M059J (cell line): ENCODE measurements at places on chromosomes 2 and 18. TPM values are rescaled to one million over a fixed set of nuclear protein-coding genes. Genes with fewer than 3 reads are reported as not detected.
A peak's percentile ranks its signal among the peaks of the same experiment; 100 is the strongest.

- no peak for DNase-seq
Observed at GRCh38 chr2:137959166-137959565, 5.1 kb upstream of the HNMT start.

GRCh38 chr2:207038299-207038698 lies 99.0 kb downstream of the CPO start:
- no peak for DNase-seq

GRCh38 chr2:217106650-217107014 lies 246.8 kb upstream of the TNP1 start:
- DNase-seq, result peak; percentile 80

GRCh38 chr18:40613721-40614120 lies 1341.3 kb upstream of the PIK3C3 start:
- DNase-seq, result no peak

GRCh38 chr2:57869758-57870344 lies 176.8 kb upstream of the VRK2 start:
- no peak for DNase-seq

DNA sequence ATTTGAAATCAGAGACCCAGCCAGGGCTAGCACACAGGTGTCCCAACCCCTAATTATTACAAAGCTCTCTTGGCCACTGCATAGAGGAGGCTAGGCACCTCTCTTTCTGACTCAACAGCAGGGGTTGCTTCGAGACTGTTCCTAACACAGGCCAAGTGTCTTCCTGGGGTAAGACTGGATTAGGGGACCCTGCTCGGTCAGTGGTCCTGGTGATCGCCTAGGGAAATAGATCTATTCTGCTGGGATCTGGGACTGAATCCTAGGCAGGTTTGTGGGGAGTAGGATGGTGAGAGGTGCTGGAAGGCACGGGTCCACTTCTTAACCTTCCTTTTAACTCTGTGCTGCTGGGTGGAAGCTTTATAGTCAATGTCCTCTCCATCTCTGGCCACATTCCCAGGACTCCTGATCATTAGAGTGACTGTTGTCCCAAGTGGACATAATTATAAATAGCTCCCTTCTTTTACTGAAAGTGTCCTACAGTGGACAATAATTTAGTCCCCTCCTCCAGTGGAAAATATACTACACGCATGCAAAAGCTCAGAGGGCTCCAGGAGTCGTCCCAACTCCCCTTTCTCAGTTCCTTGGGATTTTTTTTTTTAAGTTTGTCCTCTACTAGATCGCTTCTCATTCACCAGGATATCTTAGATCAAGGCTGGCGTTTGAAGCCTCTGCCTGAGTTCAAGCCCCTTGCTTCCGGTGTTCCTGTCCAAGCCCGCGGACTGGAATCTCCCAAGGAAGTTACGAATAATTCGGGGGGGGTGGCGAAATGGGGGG lies 1.3 kb upstream of the TRIB2 start:
- DNase-seq, result peak; percentile 38

DNA sequence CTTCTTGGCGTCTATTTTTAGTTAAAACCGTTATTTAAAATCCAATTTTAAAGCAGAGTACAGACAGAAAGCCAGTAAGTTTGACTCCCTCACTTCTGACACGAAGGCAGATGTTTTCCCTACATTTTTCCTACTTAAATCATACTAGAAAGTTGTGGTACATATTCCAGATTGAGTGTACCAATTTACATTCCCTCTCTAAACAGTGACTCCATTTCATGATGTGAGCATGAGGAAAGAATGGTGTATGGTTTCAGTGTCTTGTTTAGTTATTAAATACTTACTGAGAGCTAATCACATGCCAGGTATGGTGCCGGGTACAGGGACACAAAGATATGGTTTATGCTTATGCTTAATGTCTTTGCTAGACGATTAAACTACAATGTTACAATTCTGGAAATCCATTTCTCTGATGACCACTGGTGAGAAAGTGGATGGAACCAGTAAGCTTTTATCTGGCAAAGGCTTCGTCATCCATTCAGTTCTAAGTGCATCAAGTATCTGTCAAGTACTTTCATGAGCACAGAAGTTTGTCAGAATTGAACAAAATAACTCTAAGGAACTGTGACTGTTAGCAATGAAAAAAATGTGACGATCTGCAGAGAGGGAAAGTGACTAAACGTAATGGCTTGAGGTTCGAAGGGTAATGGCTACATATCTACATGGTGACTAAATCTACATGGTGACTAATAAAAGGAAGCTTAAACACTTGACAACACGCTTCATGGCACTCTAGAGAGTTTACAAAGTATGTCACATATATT lies 25.7 kb downstream of the MAP4K3 start:
- peak; percentile 91 for DNase-seq

DNA sequence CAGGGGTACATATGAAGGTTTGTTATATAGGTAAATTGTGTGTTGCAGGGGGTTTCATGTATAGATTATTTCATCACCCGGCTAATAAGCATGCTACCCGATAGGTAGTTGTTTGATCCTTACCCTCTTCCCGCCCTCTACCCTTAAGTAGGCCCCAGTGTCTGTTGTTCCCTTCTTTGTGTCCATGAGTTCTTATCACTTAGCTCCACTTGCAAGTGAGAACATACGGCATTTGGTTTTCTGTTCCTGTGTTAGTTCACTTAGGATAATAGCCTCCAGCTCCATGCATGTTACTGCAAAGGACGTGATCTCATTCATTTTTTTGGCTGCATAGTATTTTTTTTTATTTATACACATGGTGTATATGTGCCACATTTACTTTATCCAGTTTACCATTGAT lies 34.2 kb upstream of the ELAC1 start:
- no peak for DNase-seq

DNA sequence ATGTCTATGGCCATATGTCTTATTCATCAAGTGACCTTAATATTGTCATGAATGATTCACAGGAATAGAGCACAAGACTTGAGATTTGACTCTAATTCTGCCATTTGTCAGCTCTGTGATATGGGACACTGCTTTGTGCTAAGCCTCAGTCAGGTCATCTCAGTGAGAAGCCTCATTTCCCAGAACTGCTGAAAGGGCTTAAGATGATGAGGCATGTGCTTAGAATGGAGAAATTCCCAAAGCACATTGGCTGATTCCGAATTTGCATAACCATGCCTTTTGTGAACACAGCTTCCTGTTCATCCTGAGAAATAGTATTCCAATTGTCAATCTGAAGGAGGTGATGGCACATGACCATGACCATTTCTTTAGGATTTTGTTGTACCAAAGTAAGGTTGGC lies 218.1 kb downstream of the ALK start:
- no peak for DNase-seq

GRCh38 chr2:107737756-107738155 lies 88.9 kb upstream of the RGPD4 start:
- DNase-seq, result no peak

- DNase-seq, result no peak
Observed at GRCh38 chr2:210655229-210655975, 99.0 kb downstream of the CPS1 start.

GRCh38 chr2:73033766-73034381 lies 37.6 kb downstream of the SFXN5 start:
- no peak for DNase-seq

DNA sequence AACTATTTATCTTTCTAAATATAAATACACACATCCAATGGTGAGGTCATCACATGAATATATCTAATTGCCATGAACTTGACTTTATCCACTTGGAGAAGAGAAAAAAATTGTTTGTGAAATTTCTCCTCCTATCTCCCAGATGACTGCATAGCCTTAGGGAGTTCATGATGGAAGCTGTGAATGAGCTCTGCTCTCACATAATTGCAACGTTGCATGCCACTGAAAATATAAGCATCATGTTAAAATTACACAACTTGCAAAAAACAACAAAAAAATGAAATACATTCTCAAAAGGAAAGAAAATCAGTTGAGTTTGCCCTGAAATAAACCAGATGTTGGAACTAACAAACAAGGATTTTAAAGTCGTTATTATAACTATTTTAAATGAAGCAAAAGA lies 50.6 kb upstream of the OSR1 start:
- peak; percentile 15 for DNase-seq

GRCh38 chr2:66189553-66189952 lies 245.4 kb upstream of the MEIS1 start:
- DNase-seq, result no peak

GRCh38 chr2:226122041-226122440 lies 677.6 kb downstream of the IRS1 start:
- no peak for DNase-seq

DNA sequence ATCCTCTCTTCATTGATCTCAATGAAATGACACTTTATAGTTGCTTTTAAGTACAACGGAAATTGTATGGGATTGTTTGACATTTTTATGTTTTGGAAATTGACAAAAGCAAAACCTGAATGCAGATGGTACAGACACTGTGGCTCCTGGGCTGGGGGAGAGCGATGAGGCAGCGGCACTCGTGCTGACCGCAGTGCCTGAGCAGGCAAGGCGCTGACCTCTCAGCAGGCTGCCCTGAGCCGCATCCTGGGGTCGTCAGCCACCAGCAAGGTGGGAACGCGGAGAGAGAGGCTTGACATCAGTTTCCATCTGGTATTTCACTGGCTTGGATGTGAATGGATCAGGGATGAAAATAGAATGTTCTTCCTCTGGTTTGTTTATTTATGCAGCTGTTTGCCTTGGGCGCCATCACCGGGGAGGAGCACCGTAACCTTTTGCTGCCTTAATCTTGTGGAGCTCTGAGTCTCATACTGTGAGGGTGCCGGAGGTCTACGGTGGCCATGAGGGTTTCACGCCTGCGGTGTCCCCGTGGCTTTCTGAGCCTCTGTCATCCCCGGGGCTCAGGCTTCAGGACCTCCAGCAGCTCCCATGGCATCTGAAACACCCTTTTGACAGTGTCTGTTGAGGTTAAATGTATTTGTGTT lies 94.8 kb upstream of the TPO start:
- DNase-seq, result no peak

GRCh38 chr2:43174368-43174916 lies 52.0 kb downstream of the ZFP36L2 start:
- no peak for DNase-seq

- DNase-seq, result no peak
Observed at GRCh38 chr2:96159084-96159830, 14.0 kb upstream of the DUSP2 start.

GRCh38 chr18:46609048-46609447 lies 48.0 kb downstream of the LOXHD1 start:
- no peak for DNase-seq

- no peak for DNase-seq
Observed at GRCh38 chr2:30161929-30162706, 15.3 kb downstream of the YPEL5 start.

Gene STON1
- total RNA-seq, result 2.2 and 3.7 TPM in 2 replicates

Gene CMPK2
- 107 and 134 TPM in 2 replicates for total RNA-seq

Gene CD302
- total RNA-seq, result 7.4 TPM in 2 replicates

Gene SULT1C4
- not detected in 2 replicates for total RNA-seq

Gene AKAIN1
- total RNA-seq, result not detected in 2 replicates

Gene ZFAND2B
- total RNA-seq, result 25.6 and 40.5 TPM in 2 replicates

Gene TMEFF2
- total RNA-seq, result 0.12 and 0.34 TPM in 2 replicates
